ENCODE measurements at places on chromosomes 12 and 14.
A peak's percentile ranks its signal among the peaks of the same experiment; 100 is the strongest.

- DNase-seq, result no peak
Measured at GRCh38 chr14:50997712-50998111, 53.4 kb upstream of the PYGL start.

DNA sequence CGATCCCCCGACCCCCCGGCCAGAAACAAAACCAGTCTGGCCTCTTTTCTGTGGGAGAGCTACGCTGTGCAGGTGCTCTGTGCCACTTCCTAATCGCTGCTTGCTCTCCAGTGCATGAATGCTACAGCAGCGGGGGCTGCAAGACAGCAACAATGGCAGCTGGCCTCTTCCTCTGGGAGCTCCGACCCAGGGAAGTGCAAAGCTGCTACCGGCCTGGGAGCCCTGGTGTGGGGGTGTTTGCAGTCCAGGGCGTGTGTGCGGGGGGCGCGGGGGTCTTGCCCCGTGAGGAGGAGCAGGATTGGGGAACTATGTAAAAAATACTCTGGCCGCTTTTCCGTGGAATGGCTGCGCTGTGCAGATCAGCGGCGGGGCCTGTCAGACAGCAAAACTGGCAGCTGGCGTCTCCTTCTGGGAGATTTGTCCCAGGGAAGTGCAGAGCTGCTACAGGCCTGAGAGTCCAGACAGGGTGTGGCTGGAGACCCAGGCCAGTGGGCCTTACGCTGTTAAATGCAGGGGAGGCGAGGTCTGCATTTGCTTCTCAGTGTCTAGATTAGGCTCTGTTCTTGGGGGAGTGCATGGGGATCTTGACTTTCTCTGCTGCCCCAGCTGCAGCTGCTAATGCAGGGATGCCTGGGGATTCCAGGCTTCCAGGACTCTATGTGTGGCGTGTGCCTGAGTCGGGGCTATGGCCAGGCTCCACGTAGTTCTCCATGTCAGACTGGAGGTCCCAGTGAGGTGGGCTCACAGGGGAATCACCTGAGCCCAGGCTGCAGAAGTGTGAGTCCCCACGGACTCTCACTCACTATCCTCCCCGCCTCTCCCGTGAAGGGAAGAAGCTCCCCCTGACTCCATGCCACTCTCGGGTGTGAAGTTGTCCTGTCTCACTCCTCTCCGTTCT, 344.5 kb downstream of the AEBP2 start:
- no peak for DNase-seq

GRCh38 chr14:94119071-94119470, 8.5 kb downstream of the IFI27 start:
- DNase-seq, result no peak

- DNase-seq, result no peak
Measured at GRCh38 chr12:38736821-38737220, 168.6 kb downstream of the CPNE8 start.

DNA sequence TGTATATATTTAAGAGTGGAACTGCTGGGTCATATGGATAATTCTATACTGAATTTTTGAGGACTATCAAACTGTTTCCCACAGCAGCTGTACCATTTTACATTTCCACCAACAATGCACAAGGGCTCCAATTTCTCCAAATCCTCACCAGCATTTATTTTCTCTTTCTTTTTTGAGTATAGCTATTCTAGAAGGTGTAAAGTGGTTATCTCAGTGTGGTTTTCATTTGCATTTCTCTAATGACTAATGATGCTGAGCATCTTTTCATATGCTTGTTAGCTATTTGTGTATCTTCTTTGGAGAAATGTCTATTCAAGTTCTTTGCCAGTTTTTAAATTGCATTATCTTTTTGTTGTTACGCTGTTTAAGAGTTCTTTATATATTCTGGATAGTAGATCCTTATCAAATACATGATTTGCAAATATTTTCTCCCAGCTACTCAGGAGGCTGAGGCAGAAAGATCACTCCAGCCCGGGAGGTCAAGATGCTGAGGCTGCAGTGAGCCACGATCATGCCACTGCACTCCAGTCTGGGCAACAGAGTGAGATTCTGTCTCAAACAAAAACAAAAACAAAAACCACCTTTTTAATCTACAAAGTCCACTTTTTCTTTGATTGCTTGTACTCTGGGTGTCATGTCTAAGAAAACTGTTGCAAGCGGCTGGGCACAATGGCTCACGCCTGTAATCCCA, 32.8 kb downstream of the GTF2A1 start:
- DNase-seq, result no peak

- DNase-seq, result no peak
Measured at GRCh38 chr12:94616203-94616729, 34.1 kb downstream of the TMCC3 start.

DNA sequence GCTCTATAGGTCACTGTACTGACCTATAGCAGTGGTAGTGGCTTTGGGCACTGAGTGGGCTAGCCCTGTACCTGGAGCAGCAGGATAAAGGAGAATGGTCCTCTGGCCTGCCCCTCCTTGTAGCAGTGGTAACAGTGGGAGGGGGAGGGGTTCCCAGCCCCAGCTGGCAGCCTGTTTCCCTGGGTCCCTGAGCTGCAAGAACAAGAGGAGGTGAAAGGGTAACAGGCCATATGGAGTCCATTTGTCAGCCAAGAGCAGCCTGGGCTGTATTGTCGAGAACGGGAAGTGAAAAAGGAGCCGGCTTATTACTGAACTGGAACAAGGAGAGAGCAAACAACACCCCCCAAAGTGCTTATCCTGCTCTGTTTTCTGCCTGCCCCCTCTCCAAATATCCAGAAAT, 73.8 kb upstream of the SRSF5 start:
- DNase-seq, result no peak

DNA sequence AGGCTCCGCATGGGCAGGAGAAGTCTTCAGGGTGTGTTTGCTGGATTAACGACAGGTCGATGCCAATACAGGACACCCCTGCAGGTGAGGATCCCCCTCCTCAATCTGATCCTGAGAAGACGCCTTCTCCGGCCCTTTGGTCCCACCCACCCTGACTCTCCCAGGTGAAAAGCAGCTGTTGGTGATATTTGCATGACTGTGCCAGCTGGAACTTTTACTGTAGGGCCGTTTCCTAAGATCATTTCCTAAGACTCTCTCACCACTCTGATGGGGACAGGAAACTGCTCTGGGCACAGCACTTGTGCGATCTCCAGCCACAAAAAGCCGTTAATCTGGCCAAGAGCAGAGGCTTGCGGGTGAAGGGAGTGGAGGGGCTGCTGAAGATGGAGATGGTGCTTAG, 16.8 kb upstream of the EIF5 start:
- DNase-seq, result no peak

DNA sequence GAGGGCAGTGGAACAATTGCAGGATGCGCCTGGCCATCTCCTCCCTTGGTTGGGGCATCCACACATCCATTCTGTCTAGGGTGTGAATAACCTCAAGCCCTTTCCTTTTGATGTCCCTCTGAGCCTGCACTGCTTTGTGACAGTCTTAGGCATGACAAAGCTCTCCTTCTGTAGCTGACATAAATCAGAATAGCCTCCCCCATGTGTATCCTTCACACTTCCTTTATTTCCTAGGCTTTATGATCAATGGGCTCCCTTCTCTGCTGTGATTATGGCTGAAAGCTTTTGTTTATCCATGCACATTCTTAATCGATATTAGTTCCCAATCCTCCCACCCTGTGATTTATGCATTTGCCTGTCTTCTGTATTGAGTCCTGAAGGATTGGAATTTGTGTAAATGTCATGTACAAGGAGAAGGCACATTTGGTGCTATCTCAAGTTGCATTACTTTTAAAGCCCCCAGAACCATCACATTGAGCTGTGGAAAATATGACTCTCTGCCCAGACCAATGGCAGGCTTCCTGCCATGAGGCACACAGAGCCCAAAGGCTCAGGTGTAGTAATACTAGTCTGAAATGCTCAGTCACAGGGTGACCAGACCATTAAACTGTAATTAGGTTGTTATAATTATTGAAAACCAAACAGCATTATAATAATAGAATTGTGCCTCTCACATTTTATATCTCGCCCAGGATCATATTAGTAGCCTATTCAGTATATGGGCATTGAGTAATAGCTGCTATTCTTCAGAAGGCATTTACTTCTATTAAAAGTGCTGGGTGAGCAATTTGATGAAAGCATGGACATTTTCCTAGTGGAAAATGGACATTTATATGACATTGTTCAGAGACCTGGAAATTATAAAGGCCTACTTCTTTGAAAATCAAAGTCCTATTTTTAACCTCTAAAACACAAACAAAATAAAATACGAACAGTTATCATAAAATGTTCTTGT, 14.0 kb downstream of the EMP1 start:
- no peak for DNase-seq

DNA sequence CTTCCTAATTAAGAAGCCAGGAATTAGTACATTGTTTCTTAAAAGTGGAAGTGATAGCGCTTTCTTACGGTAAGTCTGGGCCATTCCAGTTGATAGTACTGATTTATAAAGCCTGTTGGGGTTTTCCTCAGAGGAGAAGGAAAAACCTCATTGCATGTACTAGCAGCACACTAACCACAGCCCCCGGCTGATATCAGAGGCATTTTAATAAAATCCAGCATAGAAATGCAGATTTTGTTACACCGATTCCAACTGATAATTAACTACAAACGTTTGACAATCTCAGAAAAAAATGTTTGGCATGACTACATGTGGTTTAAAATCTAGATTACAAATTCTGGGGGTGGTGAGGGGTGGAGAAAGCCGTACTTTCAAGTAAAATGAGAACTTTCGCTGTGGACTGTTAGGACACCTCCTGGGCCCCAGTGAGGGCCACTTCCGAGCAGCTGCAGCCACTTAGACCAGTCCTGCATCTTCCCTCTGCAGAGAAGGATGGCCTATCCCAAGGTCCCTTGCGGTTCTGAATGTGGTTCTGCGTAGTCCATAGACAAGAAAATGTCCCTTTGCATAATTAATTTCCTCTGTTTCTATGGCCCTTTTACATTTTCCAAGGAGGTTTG, 374.4 kb downstream of the NUAK1 start:
- DNase-seq, result no peak

DNA sequence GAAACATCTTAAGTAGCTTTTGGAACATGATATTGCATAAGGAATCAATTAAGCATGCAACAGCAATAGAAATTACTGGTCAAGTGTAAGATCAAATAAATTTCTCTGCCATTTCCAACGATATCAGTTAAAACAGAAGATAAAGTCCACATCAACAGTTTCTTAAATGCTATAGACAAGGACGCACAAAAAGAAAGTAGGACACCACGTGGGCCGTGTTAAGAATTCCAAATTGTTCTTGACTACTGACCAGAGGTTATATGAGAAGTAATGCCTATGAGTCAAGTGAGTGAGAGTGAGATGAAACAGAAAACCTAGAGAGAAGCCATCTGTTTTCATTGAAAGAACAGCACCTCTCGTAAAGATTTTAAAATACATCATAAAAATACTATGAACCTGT, 318.2 kb downstream of the TMEM117 start:
- no peak for DNase-seq

GRCh38 chr12:26939192-26939832, 1.0 kb downstream of the FGFR1OP2 start:
- peak; percentile 74 for DNase-seq

DNA sequence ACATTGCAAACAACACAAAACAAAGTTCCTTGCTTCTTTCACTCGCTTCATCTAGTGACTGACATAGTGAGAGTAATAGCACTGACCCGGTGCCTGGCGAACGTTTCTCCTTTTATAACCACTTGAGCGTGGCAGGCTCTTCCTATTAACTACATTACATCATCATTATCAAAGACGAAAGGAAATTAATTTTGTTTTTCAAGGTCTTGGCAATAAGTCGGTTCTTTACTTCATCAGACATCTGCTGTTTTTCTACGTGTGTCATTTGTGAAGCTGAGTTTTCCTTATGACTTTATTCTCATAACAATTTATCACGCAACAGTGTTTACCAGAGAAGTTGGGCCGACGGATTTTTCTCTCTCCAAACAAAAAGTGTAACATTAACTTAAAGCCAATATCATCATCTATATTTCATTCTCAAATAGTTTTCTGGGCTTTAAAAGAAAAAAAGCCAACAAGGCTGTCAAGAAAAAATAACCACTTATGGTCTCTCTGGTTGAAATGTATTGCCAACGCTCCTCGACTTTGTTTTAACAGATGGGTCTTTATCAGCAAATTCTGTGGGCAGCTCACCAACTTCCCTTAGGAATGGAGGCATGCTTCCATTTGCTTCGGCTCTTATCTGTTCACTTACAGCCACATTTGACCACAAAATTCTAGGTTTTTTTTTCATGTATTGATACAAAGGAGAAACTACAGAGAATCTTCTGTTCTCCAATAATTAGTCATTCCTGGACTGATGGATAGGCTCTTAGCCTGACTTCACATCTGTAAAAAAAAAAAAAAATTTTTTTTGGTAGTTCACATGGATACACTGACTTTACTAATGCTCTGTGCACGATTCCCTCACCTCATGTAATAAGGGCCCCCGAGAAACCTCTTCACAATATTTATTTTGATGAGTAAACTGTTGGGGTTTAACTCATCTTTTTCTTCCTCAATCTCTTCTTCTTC, 97.1 kb upstream of the CDKN3 start:
- DNase-seq, result no peak

GRCh38 chr12:46271863-46272262, 3.0 kb upstream of the SLC38A1 start:
- DNase-seq, result no peak

- no peak for DNase-seq
Measured at GRCh38 chr12:8549381-8549780, 8.7 kb upstream of the CLEC4E start.

DNA sequence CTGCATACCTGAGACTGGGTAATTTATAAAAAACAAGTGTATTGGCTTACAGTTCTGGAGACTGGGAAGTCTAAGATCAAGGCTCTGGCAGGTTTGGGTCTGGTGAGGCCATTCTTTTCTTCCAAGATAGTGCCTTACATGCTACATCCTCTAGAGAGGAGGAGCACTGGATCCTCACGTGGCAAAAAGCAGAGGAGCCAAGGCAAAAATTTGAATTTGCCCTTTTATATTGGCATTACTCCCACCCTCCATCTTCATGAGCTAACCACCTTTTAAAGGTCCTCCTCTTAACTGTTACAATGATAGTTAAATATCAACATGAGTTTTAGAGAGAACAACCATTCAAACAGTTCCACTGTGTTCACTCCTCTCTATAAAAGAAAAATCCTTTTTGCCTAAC, 286.3 kb upstream of the SEL1L start:
- no peak for DNase-seq

- DNase-seq, result peak; percentile 88
Measured at GRCh38 chr12:53053218-53054111, 3.6 kb downstream of the TNS2 start.

DNA sequence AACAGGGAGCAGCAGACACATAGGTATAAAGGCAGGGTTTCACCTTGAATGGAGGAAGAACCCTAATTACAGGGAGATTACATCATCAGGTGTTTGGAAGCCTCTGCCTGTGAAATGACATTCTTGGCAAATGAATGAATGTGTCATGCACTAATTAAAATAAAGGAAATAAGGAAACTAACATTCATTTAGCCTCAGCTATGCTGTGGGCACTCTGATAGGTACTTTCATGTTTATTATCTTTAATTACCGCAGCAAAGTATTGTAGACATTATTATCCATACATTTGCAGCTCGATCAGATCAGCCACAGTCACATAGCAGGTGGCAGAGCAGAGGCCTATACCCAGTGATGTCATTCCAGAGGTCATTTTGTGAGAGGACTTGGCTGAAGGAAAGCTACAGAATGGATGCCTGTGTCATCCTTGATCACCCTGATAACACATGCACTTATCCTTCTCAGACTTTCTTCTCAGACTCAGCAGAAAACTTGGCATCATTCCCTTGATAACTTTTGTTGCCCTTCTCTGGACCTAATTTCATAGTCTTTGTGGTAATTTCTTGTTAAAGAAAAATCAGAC, 18.4 kb downstream of the ZNF664 start:
- no peak for DNase-seq
